ENCODE measurements at places on chromosomes 2 and 18.
A peak's percentile ranks its signal among the peaks of the same experiment; 100 is the strongest.

DNA sequence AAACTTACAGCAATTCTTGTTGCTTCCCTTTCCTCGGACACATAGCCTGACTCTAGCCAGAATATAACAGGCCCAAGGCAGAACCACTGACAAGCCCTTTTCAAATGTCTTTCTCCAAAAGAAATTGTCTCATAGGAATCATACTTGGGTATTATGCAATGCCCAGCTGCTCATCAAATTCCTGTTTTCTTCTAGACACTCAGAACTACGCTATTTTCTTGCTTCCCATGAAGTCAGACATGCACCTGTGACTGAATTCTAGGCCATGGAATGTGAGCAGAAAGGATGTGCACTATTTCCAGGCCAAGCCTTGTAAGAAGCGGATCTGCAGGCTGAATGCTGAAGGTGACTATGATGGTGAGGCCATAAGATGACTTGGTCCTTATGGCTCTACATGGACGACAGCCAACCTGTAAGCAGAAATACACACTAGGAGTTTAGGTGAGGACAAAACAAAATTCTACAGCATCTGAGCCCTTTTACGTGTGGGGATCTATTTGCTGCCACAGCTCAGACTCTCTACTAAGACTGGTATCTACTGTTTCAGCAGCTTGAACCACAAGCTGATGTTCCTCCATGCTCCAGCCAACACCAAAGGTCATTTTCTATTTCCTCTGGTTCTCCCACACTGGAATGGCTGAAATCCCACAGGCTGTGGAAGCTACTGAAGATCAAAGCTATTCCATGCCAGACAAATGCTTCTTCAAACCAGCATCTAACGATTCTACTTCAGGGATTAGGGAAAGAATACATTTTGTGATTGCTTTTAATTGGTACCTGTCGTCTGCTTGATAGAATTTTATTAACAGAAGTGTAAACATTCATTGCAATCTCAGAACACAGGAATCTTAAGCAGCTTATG is 378.7 kb downstream of the RBM43 start:
- DNase-seq: no peak

DNA sequence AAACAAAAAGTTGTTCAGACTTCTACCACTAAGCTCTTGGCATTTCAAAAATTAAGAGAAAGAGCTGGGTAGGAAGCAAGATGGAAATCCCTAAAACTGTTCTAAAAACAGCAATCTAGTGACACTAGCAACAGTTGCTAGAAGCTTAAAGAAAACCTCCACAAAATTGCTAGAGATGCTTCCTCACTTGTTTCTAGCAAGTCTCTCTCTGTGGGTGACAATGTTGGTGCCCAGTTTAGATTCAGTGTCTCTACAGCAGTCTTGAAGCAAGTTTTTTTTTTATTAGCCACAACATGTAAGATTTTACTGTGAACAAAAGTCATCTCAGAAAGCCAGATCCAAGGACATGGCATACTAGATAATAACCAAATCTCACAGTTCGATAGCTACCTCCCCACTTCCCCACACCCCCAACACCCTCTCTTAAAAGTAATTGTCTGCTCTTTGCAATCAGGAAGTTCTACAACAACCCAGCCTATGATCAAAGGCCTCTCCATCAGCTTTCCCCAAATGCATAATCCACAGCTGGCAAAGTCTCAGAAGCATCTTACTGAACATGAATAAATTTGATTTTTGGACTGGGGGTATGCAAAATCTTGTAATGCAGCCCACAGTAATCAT is 70.0 kb downstream of the ANKRD44 start:
- DNase-seq: no peak

- no peak for DNase-seq
These were observed 1355.1 kb upstream of the ZEB2 start for GRCh38 chr2:145875016-145875415.

GRCh38 chr2:120546048-120546864 is 189.4 kb upstream of the GLI2 start:
- peak; percentile 87 for DNase-seq

- DNase-seq: no peak
These were observed 84.0 kb downstream of the SH3RF3 start for GRCh38 chr2:109212836-109213563.

- no peak for DNase-seq
These were observed 49.4 kb downstream of the AOX1 start for GRCh38 chr2:200635251-200635650.

GRCh38 chr2:95004711-95005110 is 20.8 kb upstream of the MAL start:
- no peak for DNase-seq

- no peak for DNase-seq
These were observed 265.5 kb downstream of the PTH2R start for GRCh38 chr2:208671886-208672680.

DNA sequence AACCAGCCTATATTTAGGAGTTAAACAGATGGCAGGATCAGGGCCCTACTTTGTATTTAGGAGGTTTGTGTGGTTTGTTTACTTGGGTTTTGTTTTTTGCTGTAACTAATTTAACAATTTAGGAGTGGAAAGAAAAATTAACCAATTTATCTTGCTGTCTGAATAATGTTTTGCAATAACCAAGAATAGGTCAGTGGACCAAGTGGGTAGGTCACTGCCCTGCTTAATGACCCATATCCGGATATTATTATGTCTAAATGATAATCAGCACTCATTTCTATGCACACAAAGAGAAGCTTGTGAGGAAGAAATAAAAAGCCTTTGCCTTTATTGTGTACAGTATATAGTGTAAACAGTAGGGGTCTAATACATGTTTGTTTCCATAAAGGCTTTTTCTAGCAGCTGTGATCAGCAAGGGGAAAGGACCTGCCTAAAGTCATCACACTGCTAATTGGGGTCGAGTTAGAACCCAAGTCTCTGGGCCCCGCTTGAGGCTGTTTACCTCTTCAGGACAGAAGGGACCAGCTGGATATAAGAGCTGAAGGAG is 76.6 kb downstream of the TGOLN2 start:
- no peak for DNase-seq

DNA sequence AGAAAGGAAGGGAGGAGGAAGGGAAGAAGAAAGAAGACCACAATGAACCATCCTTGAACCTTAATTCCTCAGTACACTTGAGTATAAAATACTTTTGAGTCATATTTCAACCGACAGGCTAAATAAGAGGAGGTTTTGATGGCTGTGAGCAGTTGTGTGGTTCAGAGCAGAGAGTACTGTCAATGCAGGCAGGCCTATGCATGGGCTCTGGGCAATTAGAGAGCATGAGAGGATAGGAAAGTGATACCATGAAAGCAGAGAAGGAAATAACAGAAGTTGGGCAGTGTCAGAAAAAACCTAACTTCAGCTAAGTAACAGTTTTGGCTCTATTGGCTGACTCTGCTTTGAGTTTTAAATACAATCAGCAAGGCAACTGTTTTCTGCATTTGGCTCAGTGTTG is 123.6 kb upstream of the STK17B start:
- no peak for DNase-seq

- DNase-seq: no peak
These were observed 42.4 kb downstream of the POMC start for GRCh38 chr2:25125976-25126375.

DNA sequence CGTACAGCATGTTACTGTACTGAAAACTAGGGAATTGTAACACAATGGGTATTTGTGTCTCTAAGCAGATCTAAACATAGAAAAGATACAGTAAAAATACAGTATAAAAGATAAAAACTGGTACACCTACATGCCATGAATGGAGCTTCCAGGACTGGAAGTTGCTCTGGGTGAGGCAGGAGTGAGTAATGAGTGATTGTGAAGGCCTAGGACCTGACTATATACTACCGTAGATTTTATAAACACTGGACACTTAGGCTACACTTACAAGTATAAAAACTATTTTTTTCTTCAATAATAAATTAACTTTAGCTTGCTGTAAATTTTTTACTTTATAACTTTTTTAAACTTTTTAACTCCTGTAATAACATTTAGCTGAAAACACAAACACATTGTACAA is 324.4 kb upstream of the TNP1 start:
- DNase-seq: no peak

- no peak for DNase-seq
These were observed 1583.2 kb downstream of the SUCLG1 start for GRCh38 chr2:82875858-82876257.

DNA sequence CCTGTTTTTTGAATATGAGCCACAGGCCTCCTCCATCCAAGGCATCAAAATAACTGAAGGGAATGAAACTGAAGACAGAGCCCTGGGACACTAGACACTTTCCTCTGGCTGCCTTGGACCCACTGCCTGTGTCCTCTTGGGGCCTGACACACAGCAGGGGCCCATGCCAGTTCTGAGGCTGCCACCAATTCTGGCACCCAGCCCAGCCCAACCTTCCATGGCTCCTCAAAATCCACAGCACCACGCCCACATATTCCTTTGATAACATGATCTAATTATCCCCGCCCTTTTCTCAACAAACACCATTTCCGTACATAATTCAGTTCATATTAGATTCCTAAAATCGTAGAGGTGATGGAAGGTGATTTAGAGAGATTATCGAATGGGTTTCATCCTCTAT is 64.2 kb downstream of the EMX1 start:
- no peak for DNase-seq

GRCh38 chr2:68098291-68098797 is 35.5 kb upstream of the C1D start:
- no peak for DNase-seq

DNA sequence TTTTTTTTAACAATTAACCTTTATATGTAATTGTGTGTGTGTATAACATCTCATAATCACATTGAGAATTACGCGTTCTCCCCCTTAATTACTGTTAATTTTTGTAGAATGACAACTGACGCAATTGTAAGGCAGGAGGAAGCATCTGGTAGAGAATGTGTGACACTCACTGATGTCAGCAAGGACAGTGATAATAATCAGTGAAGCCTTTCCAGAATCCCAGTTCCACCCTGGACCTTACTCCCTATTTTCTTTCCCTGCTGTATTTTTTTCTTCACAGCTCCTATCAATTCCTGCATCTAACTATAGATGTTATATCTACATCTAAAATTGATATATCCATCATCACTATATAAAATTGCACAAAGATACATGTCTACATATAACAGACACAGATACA is 16.1 kb upstream of the STRN start:
- no peak for DNase-seq

DNA sequence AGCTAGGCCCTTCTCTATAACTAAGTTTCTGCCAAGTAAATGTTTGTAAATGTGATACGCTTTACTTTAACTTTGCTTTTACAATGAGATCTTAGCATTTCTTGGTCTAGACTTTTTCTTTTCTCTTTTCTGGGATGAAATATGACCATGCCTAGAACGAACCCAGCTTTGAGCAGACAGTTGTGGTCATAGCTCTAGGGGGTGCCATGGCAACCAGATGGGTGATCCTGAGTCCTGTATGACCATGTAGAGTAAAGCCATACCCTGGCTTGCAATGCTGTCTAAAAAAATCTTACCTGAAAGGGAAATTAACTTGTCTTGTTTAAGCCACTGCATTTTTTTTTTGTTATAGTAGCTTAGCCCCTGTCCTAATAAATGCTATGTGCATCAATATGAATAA is 956.3 kb downstream of the SLC4A3 start:
- DNase-seq: no peak

DNA sequence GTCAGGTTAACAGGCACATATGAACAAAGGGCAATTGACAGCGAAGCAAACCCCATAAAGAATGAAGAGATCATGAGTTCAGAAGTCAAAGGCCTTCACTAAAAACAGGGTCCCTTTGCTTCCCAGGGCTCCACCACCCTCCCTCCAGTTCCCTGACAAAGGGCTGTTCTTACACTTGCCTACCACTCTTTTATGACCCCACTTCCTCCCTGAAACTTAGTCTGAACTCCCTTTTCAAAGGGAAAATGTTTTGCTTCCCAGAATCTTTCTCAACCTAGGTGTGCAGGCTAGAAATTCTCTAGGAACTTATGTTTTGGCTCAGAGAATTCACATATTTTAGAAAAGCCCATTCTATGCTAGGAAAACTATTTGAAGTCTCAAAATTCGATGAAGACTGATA is 86.0 kb upstream of the ITGA4 start:
- no peak for DNase-seq

DNA sequence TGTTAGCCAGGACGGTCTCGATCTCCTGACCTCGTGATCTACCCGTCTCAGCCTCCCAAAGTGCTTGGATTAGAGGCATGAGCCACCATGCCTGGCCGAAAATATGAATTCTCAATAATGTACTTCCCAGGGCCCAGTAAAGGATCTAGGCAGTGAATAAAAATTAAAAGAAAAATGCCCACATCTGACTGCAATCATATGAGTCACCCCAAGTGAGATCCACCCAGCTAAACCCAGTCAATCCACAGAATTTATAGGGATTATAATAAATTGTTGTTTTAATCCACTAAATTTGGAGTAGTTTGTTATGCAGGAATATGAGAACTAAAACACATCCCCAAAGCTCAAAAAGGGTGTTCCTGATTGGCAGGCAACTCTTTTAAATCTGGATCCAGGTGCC is 93.5 kb upstream of the STK39 start:
- DNase-seq: no peak

- no peak for DNase-seq
These were observed 50.8 kb downstream of the FAM228A start for GRCh38 chr2:24225499-24226242.

DNA sequence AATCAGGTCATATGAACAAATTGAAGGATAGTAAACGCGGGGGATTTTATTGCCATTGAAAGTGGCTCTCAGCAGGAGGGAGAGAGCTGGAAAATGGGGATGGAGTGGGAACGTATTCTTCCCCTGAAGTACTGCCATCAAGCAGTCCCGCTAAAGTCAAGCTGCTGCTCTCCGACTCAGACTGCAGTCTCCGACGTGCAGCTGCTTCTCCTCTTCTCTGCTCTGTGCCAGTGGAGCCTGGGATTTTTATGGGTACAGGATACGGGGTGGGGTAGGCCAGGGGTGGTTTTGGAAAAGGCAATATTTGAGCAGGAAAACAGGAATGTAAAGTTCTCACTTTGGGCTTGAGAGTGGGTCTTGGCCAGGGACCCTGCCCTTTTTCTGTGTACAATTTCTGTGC is 33.0 kb downstream of the KCTD18 start:
- DNase-seq: no peak

GRCh38 chr2:10231551-10232085 is 71.1 kb upstream of the HPCAL1 start:
- DNase-seq: no peak

GRCh38 chr2:181662287-181662686 is 5.4 kb upstream of the CERKL start:
- DNase-seq: no peak
